ENCODE measurements at places on chromosomes 3 and 15.

DNA sequence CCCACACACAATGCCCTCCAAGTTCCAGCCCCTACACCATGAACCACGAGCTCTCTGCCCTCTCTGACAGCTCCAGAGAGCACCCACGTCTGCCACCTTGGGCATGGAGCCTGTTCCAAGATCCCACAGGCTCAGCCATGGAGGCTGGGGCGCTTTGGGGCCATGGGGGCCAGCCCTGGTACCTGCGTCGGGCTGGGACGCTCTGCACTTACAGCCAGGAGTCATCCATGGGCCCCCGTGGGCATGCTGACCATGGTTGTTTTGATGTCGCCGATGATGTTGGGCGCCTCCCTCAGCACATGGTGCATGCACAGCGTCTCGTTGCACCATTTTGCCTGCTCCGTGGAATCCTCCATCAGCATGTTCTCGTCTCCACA, 51.9 kb upstream of the UBE2Q2 start:
- no peak for DNase-seq

DNA sequence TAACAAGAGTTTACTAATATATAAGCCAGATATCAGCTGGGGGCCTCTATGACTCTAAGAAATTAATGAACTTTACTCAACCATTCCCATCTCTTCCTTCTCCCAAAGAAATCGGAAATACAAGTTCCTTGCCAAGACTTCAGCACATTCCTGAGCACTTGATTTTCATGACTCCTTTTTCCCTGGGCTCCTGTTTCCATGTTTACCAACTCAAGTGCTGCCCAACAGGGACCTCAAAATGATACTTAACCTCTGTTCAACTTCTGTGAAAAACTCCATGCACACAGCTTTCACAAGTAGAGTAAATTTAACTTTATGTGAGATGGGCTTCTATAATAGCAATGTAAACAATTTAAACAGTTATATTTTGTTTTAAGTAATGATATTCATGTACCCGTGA, 315.8 kb upstream of the CDIN1 start:
- DNase-seq, result no peak

DNA sequence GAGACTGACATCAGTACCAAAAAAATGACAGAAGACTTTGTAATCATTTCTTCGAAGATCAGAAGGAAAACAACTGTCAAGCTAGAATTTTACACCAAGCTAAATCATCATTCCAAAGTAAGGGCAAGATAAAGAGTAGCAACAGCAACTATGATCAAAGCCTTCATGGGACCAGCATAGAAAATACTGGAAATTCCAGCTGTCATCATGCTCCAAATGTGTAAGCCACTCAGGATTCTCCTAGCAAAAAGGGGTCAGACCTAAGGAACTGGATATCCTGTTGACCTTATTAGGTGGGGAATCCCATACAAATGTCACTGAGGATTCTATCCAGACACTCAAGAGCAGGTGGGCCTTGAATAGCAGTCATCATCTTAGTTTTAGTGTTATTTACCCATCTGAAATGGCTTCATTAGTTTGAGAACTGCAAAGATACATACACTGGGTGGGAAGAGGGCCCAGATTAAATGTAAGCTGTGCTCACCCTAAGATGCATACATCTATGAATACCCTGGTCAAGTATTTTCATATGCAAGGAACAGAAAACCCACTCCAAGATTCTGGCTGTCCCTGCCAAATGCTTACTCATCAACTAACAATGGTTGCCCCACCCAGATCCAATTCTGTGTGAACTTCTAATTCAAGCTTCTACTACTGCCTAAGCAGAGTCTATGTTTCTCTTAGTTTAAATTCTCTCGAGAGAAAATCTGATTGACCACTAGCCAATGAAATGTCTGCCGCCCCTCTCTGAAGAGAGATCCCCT, 33.5 kb downstream of the CLDN18 start:
- DNase-seq, result no peak

DNA sequence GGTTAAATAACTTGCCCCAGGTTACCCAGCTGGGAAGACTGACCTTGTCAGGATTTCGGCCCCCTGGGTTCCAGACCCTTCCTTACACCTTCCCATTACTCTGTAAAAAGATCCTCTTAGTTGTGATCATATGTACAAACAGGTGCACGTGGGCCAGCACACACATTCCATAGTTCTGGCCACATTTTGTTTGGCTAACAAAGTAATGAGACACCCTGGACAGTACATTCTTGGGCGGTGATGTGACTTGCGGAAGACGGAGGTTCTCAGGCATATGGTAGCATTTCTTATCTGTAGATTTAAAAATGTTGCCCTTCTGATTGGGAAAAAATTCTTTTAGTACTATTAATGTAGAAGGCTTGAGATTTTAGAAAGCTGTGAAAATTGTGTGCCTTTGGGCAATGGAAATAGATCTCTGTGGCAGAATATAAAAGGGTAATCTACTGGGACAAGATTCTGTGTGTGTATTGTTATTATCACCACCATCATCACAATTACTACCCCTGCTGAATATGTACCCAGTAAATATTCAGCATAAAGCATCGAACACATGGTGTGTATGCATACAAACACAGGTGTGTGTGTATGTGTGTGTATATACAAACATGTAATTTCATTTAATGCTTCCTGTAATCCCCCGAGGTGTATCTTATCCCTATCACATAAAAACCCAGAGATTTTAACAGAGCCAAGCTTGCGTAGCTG, 205.4 kb upstream of the UBE2E1 start:
- no peak for DNase-seq

GRCh38 chr3:107285197-107285596, 92.0 kb upstream of the CCDC54 start:
- no peak for DNase-seq

DNA sequence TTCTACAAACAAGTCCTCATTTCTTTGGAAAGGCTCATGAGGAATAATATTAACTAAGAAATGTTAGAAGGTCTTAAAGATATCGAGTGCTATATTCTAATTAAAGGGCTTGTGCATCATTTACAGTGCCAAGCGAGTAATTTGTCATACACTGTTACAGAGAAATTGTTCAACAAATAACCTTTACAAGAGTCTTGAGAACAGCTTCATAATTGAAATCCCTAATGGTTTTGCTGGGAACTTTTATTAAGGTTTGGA, 209.5 kb downstream of the MECOM start:
- DNase-seq, result no peak
